Fibroblast of skin of left biceps (primary cell): ENCODE measurements at places on chromosomes 1 and 21.

DNA sequence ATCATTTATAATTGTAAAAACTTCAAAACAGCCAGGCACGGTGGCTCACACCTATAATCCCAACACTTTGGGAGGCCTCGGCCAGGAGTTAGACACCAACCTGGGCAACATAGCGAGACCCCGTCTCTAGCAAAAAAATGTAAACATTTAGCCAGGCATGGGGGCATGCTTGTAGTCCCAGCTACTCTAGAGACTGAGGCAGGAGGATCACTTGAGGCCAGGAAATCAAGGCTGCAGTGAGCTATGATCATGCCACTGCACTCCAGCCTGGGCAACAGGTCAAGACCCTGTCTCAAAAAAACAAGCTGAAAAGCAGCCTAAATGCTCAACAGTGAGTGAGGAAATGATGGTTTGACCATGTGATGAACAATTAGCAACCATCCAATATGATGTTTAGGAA is 7.3 kb downstream of the C1orf167 start:
- DNase-seq, result no peak

- DNase-seq, result no peak
Measured at GRCh38 chr1:20184997-20185833, 681 bp upstream of the UBXN10 start.

- no peak for DNase-seq
Measured at GRCh38 chr1:82907313-82907712, 1091.6 kb downstream of the TTLL7 start.

- DNase-seq, result peak; percentile 24
Measured at GRCh38 chr1:52059321-52059720, 3.2 kb downstream of the BTF3L4 start.

DNA sequence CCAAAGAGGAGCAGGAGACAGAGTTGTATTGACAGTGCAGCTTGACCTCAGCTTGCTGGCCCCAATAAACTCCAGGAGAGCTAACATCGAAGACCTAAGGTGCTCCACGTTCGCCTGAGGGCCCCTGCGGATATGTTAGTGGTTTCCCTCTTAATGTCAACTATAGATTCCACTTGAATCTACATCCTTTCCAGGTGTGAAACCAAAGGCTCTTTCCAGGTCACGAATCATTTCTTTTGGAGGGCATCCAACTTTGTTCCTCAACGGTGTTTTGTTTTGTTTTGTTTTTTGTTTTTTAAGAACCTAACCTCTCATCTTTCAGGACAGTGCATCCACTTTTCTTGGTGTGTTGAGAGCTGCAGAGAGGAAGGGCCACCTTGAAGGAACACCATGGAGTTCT is 267.6 kb upstream of the SGIP1 start:
- no peak for DNase-seq

DNA sequence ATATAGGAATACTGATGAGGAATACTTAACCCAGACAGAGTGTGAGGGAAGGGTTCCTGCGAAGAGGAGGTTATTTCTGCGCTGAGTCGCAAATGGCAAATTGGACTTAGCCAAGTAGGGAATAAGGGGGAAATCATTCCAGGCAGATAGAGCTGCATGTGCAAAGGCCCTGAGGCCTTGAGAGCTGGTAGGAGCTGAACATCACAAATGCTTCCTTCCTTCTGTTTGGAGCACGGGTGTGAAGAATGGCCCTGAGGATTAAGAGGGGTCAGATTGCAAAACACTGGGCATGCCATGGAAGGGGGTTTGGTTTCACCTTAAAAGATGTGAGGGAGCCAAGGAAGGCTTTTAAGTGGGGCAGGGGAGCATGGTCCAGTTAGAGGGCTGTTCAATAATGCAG is 12.4 kb downstream of the IER5 start:
- DNase-seq, result no peak

DNA sequence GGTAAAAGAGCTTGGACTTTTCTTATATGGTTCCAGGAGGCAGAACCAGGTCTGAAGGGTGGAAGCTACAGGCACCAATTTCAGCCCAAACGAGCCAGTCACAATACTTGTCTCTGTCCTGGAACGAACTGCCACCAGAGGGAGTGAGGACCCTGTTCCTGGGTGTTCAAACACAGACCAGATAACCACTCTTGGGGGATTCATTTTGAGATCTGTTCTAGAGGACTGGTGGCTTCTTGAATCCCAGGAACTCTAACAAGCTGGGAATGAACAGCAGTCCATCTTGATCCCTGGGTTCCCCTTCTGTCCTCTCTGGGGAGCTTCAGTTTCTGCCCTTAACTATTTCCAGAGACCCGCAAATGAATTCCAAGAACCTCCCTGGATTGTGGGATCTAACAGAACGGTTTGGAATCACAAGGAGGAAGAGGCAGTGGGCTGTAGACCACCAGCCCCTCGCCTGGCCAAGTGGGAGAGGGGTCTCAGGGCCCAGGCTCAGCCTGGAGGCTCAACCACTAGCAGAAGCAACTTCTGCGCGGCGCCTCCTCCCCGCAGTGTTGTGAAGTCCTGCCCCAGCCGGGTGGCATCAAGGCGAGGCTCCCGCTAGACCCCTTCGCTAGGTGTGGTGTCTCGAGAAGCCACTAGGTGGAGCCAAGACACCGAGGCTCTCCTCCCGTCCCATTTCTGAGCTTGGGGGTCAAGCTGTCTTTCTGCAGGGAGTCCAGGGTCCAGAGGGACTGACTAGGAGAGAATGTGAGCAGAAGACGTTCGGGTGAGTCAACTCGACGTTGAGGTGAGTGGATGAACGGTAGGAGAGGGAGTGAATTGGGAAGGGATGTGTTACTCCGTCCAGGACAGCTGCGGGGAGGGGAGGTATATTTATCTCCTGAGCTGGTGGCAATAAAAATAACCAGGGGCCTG is 12.1 kb upstream of the NES start:
- no peak for DNase-seq
